ENCODE measurements at places on chromosomes 5 and 9.

DNA sequence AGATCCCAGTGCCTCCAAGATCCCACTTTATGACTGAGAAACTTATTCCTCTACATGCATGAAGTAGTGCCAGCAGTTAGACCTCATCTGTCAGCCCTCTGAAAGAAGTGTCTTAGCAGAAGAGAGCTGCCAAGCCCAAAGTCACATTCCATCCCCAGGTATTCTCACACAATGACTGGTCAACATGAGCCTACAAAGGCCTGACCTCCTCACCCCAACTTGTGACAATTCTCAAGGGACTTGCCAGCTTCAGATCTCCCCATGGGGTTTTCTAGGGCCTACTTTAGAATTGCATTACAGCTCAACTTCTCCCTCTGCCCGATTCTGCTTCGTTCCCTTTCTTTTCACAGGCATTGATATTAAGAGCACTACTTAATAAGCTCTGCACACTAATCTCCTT lies 393.8 kb upstream of the SLC30A5 start:
- DNase-seq: no peak

GRCh38 chr5:105475401-105475800 lies 1912.8 kb upstream of the NUDT12 start:
- DNase-seq: no peak

- no peak for DNase-seq
Measured at GRCh38 chr9:129828051-129828450, 4.1 kb upstream of the TOR1A start.

GRCh38 chr5:82466986-82467561 lies 188.9 kb upstream of the RPS23 start:
- DNase-seq: no peak

DNA sequence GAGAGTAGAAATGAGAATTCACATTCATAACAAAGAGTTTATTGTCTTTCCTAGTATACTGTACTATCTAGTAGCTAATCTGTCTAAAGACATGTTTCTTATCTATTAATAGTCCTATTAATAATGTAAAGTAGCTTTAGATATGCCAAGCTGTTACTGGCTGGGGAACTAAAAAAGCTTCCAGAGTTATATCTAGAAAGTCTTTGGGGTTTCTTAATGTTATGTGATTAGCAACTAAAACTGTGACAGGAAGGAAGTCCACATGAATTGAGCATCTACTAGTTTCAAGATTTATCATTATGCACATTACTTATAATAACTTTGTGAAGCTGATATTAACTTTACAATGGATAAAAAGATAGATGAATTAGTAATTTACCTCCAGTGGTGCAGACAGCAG lies 122.7 kb upstream of the CDKN2B start:
- no peak for DNase-seq

DNA sequence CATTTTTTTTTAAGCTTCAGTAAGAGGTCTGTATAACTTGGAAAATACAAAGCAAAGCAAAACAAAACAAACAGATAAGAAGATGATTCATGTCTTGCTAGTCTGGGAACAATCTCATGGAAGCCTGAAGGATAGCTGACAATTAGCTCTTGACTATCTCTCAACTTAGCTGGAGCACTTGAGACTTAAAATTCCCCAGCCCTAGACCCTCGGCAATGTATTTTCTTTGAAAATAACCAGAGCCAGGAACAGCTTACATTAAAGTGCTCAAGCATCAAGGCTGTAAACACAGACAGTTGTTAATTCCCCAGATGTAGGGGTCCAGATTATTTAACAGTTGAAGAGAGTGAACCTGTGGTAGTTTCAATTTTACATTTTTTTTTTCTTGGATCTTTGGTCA lies 82.9 kb downstream of the TMEM252 start:
- DNase-seq: no peak

- DNase-seq: no peak
Measured at GRCh38 chr9:91362051-91362611, 413 bp upstream of the AUH start.

GRCh38 chr9:28086881-28087280 lies 513.6 kb upstream of the C9orf72 start:
- no peak for DNase-seq

GRCh38 chr5:61020415-61020814 lies 75.4 kb downstream of the NDUFAF2 start:
- no peak for DNase-seq

- DNase-seq: no peak
Measured at GRCh38 chr5:158658446-158659230, 441.1 kb downstream of the EBF1 start.
